Upper lobe of right lung (tissue), 1 donor: ENCODE measurements at places on chromosomes 12 and 14. TPM values are rescaled to one million over a fixed set of nuclear protein-coding genes. Genes with fewer than 3 reads are reported as not detected.

PPFIA2 gene
- total RNA-seq: 1.4 TPM

DNA sequence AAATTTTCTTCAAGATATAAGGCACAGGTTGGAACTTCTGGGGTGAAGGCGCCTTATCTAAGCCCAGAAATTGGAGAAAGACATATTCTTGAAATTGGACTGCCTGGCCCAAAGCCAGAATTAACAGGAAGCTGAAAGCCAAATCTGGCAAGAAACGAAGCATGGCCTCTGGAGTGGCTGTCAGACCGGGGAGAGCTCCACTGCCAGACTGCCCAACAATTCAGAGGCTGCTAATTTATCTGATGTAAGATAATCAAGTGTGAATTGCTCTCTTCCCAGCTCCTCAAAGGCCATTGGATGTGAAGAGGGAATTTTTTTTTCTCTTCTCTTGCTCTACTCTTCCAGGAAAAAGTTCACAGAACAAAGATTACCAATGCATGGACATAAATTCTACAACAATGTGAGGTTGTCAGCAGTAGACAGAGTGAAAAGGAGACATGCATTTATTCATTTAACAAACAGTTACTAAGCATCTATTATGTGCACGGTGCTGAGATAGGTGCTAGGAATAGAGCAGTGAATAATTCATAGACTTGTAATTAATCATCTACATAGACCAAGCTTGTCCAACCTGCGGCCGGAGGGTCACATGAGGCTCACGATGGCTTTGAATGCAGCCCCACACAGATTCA is at the start of gene GDF3:
Gene GDF3 (minus strand): TSS at position 210 of the 632 bp plus-strand sequence. CDS start 47 bp downstream, at position 163.
- peaks cover 14% of the 10 kb centered on the region for H3K4me1 ChIP-seq
- H3K36me3 ChIP-seq: no peaks in the 10 kb centered on the region
- H3K4me3 ChIP-seq: no peak within 1 kb of the TSS

OTX2 gene
- not detected for total RNA-seq

- no peaks in the 10 kb centered on the region for H3K27me3 ChIP-seq
- H3K4me3 ChIP-seq: peak overlapping the region; percentile 44
- no peak for DNase-seq
- H3K27ac ChIP-seq: peak overlapping the region; percentile 45
- H3K4me1 ChIP-seq: peaks cover 4% of the 10 kb centered on the region
These were observed 10.9 kb upstream of the IL26 start for GRCh38 chr12:68236421-68237059.

- peaks cover 14% of the 10 kb centered on the region for H3K27me3 ChIP-seq
- H3K4me1 ChIP-seq: no peaks in the 10 kb centered on the region
- no peaks in the 10 kb centered on the region for H3K36me3 ChIP-seq
- DNase-seq: no peak
- no peak overlapping the region for H3K4me3 ChIP-seq
These were observed 9.1 kb downstream of the FAM222A start for GRCh38 chr12:109722721-109723094.

TRMT61A gene
- 11.6 TPM for total RNA-seq

DNA sequence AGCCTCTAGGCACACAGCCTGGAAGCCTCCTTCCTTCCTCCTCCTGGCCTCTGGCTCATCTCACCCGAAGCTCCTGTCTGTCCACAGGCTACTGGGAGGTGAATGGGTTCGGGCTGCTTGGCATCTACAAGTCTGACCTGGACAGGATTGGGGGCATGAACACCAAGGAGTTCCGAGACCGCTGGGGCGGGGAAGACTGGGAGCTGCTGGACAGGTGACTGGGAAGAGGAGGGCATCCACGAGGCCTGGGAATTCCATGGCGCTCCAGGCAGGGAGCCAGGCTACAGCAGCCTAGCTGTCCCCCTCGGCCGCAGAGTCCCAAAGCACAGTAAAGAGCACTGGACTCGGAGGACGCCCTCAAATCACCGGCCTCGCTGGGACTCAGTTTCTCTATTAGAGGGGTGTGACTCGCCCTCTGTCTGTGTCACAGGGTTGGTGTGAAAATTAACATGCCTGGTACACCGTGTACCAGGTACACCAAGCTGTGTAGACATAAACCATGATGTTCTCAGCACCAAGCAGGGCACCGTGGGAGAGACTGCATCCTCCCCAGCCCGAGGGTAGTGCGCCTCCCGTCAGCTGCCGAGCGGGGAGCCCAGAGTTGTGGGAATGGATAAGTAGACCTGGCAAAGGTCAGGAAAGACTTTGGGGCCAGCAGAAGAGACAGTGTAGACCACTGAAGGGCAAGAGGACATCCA is 99.6 kb downstream of the B4GALNT3 start:
- H3K27ac ChIP-seq: no peak overlapping the region
- H3K36me3 ChIP-seq: no peaks in the 10 kb centered on the region
- H3K27me3 ChIP-seq: no peaks in the 10 kb centered on the region
- DNase-seq: no peak

- H3K27ac ChIP-seq: no peak overlapping the region
- H3K4me1 ChIP-seq: no peaks in the 10 kb centered on the region
- no peaks in the 10 kb centered on the region for H3K27me3 ChIP-seq
- H3K36me3 ChIP-seq: no peaks in the 10 kb centered on the region
- no peak for DNase-seq
- H3K4me3 ChIP-seq: no peak overlapping the region
These were observed 63.3 kb downstream of the IGF1 start for GRCh38 chr12:102417055-102417454.

RERG gene
- 19.6 TPM for total RNA-seq

ZC3H10 gene
- 8.4 TPM for total RNA-seq

DNA sequence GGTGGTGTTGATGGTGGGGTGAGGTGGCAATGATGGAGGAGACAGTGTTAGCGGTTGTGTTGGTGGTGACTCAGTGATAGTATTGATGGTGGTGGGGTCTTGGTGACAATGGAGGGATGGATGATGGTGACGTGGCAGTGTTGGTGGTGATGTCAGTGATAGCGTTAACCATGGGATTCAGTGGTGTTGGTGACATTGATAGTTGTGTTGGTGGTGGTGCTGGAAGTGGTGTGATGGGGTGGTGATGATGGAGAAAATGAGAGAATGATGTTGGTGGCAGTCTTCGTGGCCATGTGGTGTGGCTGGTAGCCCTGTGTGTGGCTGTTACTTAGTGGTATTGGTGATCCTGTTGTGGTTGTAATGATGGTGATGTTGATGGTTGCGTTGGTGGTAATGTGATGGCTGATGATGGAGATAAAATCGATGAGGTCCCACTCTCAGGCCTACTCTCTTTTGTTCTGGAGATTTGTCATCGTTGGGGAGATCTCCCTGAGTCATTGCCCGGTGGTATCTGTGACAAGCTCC is 2.6 kb downstream of the DTX1 start:
- H3K27me3 ChIP-seq: peaks cover 52% of the 10 kb centered on the region
- H3K27ac ChIP-seq: no peak overlapping the region
- H3K36me3 ChIP-seq: no peaks in the 10 kb centered on the region

HSPB8 gene
- total RNA-seq: 70.0 TPM

JPH4 gene
- 6.2 TPM for total RNA-seq

GRCh38 chr12:31203261-31203660 is 122.7 kb downstream of the SINHCAF start:
- no peaks in the 10 kb centered on the region for H3K36me3 ChIP-seq
- H3K4me1 ChIP-seq: no peaks in the 10 kb centered on the region
- no peak overlapping the region for H3K27ac ChIP-seq
- H3K27me3 ChIP-seq: no peaks in the 10 kb centered on the region

ACSM4 gene
- total RNA-seq: not detected
